ENCODE measurements at places on chromosomes 7 and 10.
A peak's percentile ranks its signal among the peaks of the same experiment; 100 is the strongest.

DNA sequence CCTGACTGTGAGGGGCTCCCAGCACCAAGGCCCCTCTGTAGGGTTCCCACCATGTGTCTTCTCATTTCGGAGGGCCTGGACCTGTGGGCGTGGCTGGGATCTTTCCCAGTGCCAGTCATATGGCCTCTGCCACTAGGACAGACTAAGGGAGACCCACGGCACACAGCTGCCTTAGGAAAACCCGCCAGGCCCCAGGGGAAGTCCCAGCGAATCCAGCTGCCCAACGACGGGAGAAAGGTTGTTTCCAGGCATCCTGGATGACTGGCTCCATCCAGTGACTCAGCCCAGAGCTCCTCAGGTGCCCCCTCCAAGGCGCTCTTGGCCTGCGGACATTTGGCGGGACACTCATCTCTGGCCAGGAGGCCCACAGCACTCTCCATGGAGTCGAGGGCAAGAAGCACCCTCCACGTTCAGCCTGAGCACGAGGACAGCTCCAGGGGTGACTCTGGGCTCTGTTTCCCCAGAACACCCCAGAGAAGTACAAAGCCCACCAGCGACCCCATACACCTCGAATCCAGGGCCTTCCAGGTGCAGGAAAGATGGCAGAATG is 39.9 kb downstream of the PWWP2B start:
- no peak for DNase-seq

- DNase-seq, result no peak
These were observed 236.3 kb upstream of the IGFBP3 start for GRCh38 chr7:46157404-46157803.

DNA sequence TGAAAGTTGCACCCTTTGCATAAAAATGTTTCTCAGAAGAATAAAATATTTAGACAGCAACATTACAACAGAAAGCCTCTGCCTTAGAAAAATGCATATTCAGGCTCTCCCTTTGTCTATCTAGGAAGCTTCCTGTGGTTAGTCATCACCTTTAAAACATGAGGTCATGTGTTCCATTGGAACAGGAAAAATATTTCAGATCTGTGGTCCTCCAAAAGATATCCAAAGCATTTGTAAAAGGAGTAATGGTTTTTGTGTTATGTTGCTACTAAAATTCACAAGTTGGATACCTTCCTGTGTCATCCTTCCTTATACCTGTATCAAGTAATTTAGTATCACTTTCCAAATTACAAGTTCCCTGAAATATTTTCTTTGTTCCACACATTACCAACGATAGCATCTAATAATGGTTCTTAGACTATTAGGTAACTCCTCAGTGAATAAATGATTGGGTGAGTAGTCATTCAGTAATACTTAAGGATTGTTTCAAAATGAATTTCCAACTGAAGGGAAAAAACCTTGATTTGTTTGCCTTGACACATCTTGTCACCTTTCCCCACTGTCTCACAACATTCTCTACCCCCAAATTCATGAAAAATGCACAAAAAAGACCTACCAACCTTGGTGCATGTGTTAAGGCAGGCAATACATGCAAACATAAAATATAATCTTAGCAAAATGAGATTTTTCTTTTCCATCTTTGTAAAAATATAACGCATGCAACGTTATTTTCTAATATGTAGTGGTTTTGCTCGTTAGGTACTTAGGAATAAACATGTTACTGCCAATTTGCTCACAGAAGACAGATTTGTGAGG is 19.7 kb upstream of the RHOBTB1 start:
- DNase-seq, result peak; percentile 48

- DNase-seq, result no peak
These were observed 1.3 kb upstream of the GBX1 start for GRCh38 chr7:151168787-151169162.

DNA sequence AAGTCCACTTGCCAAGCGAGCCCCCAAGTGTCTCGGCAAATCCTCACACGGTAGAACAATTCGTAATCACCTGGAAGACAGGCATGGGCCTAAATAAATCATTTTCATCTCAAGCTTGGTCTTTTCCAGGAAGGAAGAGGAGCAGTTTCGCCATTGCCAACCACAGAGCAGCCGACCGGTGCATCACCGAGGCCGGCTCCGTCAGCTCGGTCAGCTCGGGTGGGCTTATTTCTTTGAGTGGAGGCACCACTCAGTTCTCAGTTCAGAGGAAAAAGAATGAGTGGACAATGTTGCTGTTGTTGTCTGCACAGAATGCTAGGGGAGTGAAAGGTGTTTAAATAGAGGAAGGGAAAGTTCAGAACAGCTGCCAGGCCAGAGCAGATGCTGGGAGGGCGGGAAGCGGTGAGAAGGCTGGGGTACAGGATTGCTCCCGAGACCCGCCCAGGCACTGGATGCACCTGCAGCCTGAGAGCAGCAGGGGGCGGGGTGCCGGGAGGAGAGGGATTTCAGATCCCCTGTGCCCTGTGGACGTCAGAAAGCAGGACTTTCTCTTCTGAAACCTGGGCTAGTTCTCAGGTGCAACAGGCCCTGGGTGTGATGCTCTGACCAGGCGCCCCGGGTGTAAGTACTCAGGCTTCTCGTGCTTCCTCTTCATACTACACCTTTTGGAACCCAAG is 17.7 kb upstream of the IGFBP3 start:
- DNase-seq, result no peak

GRCh38 chr7:21966271-21966670 is 20.6 kb upstream of the CDCA7L start:
- DNase-seq, result no peak

- DNase-seq, result peak; percentile 11
These were observed 164.2 kb downstream of the KMT2E start for GRCh38 chr7:105178177-105178576.

DNA sequence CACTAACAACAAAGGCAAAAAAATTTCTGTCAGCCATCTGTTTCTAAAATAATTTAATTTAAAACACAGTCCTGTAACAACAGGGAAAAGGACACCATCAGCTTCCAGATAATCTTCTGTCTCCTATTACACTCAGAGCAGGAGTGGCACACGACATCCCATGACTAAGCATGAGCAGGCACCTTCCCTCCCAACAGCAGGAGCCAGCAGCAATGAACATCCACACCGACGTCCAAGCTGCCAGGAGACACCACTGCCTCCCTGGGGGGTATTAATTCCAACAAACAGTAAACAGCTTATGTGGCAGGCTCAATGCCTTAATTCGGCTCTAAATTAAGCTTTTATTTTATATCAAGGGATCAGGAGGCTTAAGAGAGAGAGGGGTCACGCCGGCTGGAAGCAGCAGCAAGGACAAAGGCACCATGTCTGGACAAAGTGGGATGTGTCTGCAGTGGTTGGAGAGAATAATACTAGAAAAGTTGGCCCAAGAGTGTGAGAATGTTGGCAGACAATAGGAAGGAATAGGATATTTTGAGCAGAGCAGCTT is 45.7 kb downstream of the KIAA1549 start:
- DNase-seq, result peak; percentile 96

- no peak for DNase-seq
These were observed 14.5 kb downstream of the KLF14 start for GRCh38 chr7:130719541-130719940.

DNA sequence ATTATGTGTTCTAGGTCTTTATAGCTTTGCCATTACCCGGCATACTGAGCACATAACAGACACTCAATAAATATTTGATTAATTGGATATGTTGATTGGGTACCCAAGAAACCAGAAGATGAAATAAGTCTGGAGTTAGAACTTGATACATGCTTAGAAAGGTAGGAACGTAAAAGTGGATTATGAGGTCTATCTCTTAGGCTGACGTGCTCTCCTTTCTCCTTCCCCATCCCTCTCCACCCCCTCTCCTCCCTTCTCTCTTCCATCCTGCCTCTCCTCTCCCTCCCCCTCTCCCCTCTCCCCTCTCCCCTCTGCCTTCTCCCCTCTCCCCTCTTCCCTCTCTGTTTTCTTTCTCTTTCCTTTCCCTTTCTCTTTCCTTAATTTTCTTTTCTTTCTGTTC is 34.0 kb downstream of the AUTS2 start:
- DNase-seq, result no peak

DNA sequence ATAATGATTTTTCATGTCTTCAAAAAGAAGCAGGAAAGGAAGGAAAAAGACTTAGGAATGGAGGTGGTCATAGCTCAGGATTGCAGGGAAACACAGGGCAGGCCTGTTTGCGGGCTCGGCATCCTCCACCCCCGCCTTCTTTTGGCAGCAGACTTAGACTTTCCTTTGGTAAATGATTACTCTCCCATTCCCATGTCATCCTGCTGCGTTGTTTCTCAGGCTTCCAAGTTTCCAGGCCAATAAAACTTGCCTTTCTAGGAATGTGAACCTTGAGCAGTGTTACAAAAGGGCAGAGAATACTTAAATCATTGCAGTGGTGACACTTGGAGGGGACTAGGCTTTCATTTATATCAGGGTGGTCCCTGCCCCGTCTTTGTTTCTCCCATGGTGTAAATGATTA is 34.0 kb upstream of the DGKB start:
- no peak for DNase-seq

DNA sequence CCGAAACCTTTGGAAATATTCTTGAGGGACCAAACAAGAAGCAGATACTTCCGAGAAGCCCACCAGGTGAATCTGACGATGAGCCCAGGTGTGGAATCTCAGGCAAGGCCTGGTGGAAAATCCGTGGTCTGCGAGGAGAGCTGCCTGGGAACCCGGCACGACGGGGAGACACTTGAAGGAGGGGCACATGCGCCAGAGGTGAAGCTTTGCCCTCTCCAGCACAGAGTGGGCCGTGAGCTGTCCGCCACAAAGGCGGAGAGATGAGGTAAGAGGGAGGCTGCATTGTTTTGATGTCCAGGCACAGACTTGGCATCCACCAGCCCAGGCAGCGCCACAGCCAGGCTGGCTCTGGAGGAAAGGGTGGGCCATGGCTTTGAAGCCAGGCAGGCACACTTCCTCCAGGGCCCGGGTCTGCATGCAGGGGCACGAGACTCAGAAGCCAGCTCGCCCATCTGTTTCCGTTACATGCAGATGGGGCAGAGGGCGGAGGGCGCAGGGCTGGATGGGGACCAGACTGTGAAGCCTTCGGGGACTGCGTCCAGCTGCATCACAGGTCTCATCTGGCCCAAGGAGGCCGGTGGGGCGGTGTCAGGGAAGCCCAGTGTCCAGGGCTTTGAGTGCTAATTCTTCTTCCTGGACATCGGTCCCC is 45.4 kb downstream of the CALML3 start:
- no peak for DNase-seq

- DNase-seq, result no peak
These were observed 1.4 kb downstream of the IDE start for GRCh38 chr10:92572362-92573090.

GRCh38 chr10:14003517-14004184 is 327.1 kb downstream of the FRMD4A start:
- no peak for DNase-seq

DNA sequence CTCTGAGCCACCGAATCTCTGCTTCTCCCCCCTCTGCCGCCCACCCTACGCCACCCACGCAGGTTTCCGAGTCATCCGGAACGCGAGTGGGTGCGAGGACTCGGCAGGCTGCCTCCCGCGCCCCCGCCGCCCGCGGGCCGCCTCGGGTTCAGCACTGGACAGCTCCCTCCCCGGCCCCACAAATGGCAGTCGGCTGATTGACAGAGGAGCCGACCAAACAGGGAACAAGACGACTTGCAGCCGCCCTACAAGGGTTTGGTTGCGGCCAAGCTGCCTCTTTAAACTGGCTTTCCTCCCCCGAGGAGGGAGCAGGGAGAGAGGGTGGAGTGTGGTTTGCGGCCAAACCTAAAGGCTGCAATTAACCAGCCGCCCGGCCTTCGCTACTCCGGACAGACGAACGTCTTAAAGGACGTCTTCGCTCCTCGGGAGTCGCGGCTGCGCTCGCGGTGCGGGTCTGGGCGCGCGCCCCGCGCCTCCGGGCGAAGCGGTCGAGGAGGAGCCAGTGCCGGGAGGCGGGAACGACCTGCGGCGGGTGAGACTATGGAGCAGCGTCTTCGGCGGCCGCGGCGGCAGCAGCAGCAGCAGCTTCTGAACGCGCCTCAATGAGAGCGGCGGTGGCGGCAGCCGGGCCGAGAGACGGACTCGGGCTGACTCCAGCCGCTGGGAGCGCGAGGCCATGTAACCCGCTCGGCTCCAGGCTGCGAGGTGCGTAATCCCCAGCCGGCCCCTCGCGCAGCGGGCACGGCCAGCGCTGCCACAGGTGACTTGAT is at the start of gene GPR158:
GPR158 (plus strand) TSS at position 541 of the 770 bp plus-strand sequence. CDS start 420 bp downstream, outside the sequence.
- peak; percentile 97 for DNase-seq

DNA sequence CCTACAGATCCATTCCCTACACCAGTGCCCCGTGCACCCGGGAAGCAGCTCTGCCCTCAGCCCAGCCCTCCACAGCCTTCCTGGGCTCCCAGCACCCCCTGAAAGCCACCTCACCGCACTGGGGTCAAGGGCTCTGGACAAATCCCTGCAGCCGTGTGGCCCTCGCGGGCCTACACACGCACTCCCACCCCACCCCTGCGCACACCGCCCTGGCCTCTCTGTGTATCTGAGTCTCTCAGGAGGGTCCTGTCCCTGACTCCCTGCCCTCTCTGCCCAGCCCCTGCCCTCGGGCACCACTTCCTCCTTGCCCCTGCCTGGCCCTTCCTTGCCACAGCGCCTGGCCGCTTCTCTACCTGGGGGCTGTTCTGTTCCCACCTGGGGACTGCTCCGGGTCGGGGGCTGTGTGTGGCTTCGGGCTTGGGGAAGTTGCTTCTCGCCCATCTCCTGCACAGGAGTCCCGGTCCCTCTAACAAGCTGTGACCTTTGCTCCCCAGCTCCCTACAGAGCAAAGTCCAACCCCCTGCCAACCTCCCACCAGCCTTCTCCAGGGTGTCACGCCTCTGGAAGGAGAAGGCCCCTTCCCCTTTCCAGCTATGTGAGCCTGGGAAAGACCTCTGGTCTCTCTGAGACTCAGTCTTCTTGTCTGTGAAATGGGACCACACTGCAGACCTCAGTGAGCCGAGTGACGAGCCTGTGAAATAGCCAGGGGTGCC is 1.5 kb downstream of the TMEM184A start:
- DNase-seq, result no peak

- DNase-seq, result peak; percentile 75
These were observed 79.0 kb upstream of the ODAD2 start for GRCh38 chr10:28077889-28078288.

- DNase-seq, result no peak
These were observed 8.2 kb downstream of the MAD1L1 start for GRCh38 chr7:2224491-2224928.

GRCh38 chr7:36002900-36003299 is 150.2 kb upstream of the EEPD1 start:
- DNase-seq, result no peak

DNA sequence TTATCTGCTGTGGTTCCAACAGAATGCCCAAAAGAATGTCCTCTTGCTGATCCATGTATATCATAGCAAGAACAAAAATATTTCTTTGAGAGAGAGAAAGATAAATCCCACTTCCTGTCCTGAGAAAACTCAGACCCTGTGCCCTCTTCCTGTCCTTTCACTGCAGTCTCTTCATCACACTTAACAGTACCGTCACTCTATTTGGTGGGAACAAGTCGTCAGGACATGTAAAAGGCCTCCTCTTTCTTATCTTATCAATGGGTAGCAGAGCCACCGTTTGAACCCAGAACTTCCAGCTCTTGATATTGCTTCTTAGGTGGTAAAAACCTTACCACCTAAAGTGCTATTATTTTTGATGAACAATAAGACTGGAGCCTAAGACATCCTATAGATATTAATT is 43.9 kb downstream of the CHRM2 start:
- DNase-seq, result no peak

- no peak for DNase-seq
These were observed 228.3 kb upstream of the TPK1 start for GRCh38 chr7:145064114-145064513.

GRCh38 chr7:21185653-21186265 is 242.1 kb upstream of the SP4 start:
- DNase-seq, result no peak

Measured in RPMI7951 (cell line).